NCI-H524 treated with DMSO at 0.1 percent for 48 hours (cell line): ENCODE measurements at places on chromosomes 16 and 17.
A peak's percentile ranks its signal among the peaks of the same experiment; 100 is the strongest.

DNA sequence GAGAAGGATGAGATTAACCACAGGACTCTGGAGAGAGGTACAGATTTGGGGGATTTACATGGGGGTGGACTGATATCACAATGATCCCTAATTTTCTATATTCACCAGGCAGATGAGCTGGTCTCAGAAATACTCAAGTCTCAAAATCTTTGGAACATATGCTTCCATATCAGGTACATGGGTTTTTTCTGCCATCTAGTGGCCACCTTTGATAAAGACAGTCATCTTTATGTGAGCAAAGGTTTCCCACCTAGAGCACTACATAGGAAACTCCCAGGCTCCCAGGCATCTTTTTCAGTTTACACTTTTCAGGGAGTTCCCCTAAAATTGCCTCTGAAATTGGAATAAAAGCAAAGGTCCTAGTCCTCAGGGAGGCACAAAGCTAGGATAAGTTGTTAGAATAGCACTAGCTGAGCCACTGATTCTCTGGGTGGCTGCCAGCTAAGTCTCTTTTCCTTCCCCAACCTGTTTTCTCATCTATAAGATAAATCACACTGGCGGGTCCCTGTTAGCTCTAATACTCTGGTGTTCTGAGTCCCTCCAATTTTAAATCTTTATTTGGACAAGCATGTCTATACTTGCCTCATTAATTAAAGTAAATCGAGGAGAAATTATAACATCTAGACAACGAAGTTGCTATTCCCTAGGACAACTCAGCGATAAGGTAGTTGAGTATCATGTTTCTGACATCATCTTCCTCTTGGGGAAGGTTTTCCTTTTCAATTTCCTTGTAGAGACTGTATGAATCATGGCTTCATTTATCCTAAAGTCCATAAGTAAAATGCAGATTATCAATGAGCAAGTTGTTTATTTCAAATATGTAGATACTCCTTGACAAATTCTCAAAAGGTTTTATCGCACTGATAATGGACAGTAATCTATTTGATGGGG lies 19.0 kb upstream of the MON1B start:
- DNase-seq = peak; percentile 45

DNA sequence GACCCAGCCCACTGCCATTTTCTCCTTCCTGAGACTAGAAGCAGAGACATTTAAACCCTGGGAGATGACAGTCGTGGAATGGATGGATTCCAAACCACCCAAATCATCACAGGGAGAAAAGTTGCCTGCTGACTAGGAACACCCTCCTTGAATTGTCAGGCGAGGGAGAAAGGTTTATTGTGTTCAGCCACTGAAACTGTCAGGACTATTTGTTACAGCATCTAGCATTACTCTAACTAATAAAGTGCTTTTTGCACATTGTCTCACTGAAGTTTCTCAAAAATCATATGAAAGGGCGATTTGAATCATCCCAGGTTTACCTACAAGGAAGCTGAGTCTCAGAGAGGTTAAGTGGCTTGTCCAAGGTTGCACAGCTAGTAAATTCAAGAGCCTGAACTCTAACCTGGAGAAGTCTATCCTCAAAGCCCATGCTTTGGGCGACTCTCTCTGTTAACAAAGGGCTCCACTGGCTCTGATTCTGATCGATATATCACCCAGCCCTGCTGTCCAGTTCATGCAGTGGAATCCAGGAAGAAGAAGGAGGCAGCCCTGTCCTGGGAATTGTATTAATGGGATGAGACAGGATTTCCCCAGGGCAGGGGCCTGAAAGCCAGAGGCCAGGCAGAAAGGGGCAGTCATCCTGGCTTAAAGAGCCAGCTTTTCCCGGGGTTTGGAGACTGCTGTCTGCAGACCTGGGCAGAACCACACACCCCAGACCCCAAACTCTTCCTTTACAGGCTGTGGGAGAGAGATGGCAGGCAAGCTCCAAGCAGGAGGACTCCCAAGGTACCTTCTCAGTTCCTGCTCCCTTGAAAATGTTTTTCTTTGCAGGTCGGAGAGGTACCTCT lies 37.5 kb downstream of the IRX3 start:
- DNase-seq = no peak

DNA sequence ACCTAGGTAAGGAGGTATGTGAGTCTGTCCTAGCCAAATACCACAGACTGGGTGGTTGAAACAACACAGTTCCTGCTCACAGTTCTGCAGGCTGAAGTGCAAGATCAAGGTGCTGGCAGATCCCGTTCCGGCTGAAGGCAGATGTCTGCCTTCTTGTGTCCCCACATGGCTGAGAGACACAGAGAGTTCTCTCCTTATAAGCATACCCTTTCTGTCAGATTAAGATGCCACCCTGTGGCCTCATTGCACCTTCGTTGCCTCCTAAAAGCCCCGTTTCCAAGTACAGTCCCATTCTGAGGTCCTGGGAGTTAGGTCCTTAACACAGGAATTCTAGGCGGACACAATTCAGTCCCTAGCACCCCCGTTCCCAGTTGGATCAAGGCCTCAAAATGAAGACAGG lies 9.1 kb upstream of the TMEM11 start:
- no peak for DNase-seq

- DNase-seq = no peak
Measured at GRCh38 chr17:17406225-17406624, 70.6 kb upstream of the MED9 start.

DNA sequence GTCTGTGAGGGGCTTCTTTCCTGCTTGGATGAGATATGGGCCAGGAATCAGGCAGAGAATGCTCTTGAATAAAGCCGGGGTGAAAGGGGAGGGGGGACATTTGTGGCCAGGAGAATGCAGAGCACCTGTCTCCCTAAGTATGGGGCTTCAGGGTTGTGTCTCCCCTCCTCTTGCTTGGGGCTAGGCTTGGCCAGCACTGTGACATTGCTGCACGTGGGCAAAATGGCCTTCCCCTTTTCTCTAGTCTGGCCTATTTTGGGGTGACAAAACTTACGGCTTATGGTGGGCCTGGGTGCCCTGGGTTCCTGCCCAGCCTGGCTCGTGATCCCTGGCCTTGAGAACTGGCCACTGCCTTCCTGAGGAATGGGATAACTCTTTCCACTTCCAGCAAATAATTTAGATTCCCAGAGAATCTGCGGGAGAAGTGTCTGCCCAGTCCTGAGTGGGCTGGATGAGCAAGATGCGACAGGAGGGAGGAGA lies 5.6 kb downstream of the NFE2L1 start:
- DNase-seq = no peak

GRCh38 chr16:57723170-57723569 lies 12.4 kb upstream of the KATNB1 start:
- DNase-seq = no peak

DNA sequence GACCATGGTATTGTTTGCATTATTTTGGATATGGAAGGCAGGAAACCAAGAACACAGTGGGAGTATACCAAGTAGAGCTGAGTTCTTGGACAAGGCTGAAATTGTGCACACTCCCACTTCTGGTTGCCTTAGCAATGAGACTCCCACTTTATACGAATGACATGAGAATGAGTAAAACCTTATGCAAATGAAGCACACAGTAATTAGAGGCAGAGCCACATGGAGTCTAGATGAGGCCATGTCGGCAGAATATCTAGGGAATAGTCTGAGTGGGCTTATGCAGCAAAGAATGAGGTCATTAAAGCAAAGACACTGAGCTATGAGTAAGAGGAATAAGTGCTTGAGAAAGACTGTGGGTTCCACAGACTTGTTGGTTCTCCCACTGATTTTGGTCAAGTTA lies 178.7 kb downstream of the GRIN2A start:
- DNase-seq = no peak

DNA sequence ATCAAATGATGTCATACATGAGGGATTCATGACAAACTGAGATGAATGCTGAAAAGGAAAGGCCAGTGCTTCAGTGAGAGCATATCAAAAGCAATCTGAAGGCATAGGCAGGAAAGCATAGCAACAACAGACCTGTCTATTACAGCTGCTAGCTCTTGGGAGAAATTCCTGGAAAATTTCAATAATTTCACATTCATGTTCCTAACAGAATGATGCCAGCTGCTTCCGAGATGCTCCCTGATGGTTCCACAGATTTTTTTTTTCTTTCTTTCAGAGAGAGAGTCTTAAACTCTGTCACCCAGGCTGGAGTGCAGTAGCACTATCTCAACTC lies 50.3 kb upstream of the CLEC3A start:
- DNase-seq = no peak

DNA sequence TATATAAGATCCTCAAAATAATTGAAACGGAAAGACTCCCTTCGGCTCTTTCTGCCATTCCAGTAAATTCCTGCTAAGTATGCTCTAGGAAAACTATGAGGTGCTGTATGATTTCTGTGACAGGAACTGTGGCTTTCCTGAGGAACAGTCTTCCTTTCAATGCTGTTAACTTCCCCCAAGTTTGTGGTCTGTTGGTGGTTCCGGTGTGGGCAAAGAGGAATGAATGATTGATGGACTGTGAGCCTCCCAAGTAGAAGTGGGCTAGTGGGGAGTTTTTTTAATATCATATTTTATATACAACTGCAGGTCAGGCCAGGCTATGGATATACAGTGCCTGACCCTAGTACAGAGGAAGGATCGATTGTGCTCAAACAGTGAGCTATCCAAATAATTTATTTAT lies 560.7 kb upstream of the RBFOX1 start:
- DNase-seq = no peak

DNA sequence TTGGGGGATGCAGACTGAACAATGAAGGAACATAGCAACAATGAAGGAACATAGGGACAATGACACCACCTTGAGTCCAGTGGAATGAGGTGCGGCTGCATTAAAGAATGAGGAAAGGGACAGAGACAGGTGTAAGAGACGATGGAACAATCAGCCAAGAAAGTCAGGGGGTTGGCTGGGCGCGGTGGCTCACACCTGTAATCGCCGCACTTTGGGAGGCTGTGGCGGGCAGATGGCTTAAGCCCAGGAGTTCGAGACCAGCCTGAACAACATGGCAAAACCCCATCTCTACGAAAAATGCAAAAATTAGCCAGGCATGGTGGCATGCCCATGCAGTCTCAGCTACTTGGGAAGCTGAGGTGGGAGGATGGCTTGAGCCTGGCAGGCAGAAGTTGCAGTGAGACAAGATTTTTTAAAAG lies 13.6 kb upstream of the CBFB start:
- DNase-seq = no peak

DNA sequence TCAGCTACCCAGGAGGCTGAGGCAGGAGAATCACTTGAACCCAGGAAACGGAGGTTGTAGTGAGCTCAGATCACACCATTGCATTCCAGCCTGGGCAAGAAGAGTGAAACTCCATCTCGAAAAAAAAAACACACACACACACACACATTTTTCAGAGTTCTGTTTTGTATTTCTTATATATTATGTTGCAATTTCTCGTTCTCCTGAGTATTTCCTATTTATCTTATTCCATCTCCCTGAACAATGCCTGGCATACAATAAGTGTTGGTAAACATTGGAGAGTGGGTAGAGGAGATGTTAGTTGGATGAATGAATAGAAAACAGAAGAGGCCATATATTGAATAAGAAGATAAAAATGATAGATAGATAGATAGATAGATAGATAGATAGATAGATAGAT lies 167.8 kb upstream of the CDH5 start:
- no peak for DNase-seq
